Activated T-helper 1 cell treated with anti-CD3 and anti-CD28 coated beads, Interleukin-12 subunit alpha, Interleukin-12 subunit beta, Interleukin-2, Interleukin-4 antibody, amounts not matched to agents 30 ng/mL and 10 ng/mL and 1 ng/mL, durations not matched to agents 14 hours and 24 hours and 36 hours (primary cell): ENCODE measurements at places on chromosomes 1 and 21. TPM values are rescaled to one million over a fixed set of nuclear protein-coding genes. Genes with fewer than 3 reads are reported as not detected.
A peak's percentile ranks its signal among the peaks of the same experiment; 100 is the strongest.

DNA sequence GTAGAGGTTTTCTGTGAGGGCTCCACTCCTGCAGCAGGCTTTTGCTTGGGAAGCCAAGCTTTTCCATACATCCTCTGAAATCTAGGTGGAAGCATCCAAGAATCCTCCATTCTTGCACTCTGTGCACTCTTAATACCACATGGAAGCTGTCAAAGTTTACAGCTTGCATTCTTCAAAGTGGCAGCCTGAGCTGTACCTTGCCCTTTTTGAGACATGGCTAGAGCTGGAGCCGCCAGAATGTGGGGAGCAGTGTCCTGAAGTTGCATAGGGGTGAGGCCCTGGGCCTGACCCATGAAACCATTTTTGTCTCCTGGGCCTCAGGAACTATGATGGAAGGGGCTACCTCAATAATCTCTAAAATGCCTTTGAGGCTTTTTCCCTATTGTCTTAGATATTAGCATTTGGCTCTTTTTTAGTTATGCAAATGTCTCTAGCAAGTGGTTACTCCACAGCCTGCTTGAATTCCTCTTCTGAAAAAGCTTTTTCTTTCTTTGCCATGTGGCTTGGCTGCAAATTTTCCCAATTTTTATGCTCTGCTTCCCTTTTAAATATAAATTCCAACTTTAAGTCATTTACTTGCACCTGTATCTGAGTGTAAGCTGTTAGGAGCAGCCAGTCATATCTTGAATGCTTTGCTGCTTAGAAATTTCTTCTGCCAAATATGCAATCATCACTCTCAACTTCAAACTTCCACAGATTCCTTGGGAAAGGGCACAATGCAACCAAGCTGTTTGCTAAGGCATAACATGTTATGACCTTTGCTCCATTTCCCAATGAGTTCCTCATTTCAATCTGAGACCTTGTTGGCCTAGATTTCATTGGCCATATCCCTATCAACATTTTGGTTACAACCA is 92.1 kb upstream of the ARTN start:
- no peak overlapping the region for H3K4me3 ChIP-seq
- H3K27ac ChIP-seq: no peak overlapping the region
- peaks cover 9% of the 10 kb centered on the region for H3K4me1 ChIP-seq
- no peaks in the 10 kb centered on the region for H3K27me3 ChIP-seq
- no peak for DNase-seq
- peaks cover 25% of the 10 kb centered on the region for H3K36me3 ChIP-seq

DNA sequence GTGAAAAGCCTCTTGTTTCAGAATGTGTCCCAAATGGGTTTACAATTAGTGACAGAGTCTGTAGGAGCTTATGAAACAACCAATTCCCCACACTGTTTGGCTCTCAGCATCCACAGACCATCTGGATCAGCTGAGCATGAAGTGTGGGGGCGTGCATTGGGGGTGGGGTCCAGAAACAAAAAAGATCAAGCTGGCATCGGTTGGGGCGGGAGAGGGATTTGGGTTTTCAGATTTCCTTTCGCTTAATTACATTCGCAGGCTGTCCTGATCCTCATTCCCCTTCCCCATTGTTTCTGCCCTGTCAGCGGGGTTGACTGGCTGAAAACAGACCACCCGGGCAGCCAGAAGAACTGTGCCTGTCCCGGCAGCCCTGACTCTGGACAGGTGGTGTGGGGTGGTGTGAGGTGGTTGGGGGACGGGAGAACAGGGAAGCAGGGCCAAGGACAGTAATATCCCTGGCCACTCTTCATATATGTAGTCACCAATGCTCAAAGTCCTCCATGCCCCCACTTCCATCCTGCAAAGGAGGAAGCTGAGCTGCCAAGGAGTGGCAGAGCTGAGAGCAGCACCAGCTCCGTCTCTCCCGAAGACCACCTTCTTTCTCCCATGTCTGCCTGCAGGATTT is 92.0 kb downstream of the IER5 start:
- H3K4me1 ChIP-seq: peaks cover 11% of the 10 kb centered on the region
- peaks cover 28% of the 10 kb centered on the region for H3K27me3 ChIP-seq
- no peak overlapping the region for H3K4me3 ChIP-seq
- no peak for DNase-seq
- peak overlapping the region; percentile 5 for H3K27ac ChIP-seq
- no peaks in the 10 kb centered on the region for H3K36me3 ChIP-seq

- peak overlapping the region; percentile 80 for H3K27ac ChIP-seq
- H3K4me3 ChIP-seq: peak overlapping the region; percentile 83
- H3K4me1 ChIP-seq: peaks cover 17% of the 10 kb centered on the region
- H3K27me3 ChIP-seq: no peaks in the 10 kb centered on the region
- H3K36me3 ChIP-seq: peaks cover 3% of the 10 kb centered on the region
Measured at GRCh38 chr1:1677718-1678580, 14.6 kb downstream of the SLC35E2B start.

DNA sequence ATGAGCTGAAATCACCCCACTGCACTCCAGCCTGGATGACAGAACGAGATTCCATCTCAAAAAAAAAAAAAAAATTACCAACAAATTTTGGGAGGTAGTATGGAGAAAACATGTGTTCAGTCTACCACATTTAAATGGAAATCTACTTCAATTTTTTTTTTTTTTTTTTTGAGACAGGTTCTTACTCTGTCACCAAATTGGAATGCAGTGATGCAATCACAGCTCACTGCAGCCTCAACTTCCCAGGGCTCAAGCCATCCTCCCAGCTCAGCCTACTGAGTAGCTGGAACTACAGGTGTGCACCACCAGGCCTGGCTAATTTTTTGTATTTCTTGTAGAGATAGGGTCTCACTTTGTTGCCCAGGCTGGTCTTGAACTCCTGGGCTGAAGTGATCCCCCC is 82.1 kb downstream of the GFI1 start:
- DNase-seq: no peak
- no peak overlapping the region for H3K4me3 ChIP-seq
- H3K27ac ChIP-seq: no peak overlapping the region
- no peaks in the 10 kb centered on the region for H3K27me3 ChIP-seq

DNA sequence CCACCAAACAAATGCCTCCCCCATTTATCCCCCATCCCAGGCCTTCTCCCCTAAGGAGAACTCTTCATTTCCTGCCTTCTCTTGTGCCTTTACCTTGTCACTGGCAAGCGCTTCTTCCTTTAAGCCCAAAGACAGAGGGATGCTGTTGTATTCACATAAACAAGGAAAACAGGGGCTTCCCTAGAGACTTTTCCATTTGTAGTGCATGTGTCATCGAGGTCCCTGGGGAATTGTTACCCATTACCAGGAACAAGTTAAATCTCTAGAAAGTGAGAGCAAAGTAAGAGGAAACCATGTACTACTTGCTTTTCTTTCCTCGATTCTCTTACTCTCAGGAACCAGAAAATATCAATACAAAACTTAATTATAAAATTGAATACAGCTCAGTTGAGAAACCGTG is 114.4 kb upstream of the DPT start:
- H3K27ac ChIP-seq: no peak overlapping the region
- H3K4me1 ChIP-seq: no peaks in the 10 kb centered on the region
- no peaks in the 10 kb centered on the region for H3K36me3 ChIP-seq
- H3K27me3 ChIP-seq: peaks cover 4% of the 10 kb centered on the region
- no peak for DNase-seq
- no peak overlapping the region for H3K4me3 ChIP-seq

DNA sequence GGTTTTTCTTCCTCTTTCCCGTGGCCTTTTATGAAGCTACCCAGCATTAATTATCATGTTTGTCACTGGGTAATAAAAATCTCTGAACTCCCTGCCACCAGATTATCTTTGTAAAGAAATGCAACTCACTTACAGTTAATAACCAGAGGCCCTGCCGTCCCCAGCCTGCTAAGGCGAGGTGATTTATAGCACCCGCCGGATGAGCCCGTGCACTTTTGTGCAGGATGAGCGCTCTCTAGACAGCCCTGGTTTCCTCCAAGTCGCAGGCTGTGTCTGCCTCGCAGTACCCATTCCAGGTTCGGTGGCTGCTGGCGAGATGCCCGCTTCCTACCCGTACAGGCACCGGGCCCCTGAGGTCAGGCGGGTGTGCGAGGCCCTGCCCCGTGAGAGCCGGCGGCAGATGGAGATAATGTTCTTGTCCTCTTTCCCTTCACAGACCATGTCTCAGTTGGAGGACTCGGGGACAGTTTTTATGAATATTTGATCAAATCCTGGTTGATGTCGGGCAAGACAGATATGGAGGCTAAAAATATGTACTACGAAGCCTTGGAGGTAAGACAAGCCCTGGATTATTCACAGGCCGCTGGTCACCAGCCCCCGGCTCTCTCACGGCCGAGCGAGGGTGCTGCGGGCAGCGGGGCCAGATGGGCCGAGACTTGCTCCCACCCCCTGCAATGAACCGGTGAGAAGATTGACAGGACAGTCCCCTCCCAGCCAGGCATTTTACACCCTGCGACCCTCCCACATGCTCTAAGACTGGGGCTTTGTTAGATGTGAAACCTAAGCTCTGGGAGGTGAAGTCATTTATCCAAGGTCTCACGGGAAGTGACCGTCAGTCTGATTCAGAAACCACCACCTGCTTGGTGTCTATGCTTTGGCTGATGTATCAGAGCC is 28.5 kb upstream of the SELENON start:
- H3K27ac ChIP-seq: no peak overlapping the region
- H3K4me3 ChIP-seq: no peak overlapping the region
- DNase-seq: no peak
- peaks cover 2% of the 10 kb centered on the region for H3K36me3 ChIP-seq
- H3K4me1 ChIP-seq: peaks cover 29% of the 10 kb centered on the region

DNA sequence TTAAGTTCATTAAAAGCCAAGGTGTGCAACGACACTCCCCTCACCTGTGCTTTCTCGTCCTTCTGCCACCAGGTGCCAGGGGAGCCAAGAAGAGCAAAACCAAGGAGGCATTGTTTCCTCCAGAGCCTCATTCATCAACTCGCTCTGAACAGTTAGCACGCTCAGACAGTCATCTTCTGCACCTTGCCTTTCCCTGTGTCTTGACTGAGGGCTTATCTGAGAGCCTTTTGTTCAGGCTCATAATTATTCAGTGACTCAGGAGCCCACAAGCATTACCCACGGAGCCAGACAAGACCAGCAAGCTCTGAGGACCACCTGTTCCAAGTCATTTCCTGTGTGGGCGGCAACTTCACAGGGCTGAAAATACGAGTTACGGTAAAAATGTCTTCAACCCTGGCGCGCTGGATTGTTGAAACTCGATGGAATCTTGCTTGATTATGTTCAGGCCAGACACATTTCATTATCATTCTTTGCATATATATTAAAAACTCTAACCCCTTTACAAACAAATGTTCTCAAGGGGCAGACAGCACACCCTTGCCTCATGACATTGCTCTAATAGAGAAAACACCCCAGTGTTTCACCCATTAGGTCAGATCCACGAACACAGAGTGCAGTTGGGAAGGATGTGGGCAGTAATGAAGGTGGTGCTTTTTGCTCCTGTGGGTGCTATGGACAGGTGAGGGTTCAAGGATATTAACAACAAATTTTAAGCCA is 89.7 kb upstream of the RUNX1 start:
- H3K36me3 ChIP-seq: peaks cover 2% of the 10 kb centered on the region
- peaks cover 27% of the 10 kb centered on the region for H3K4me1 ChIP-seq
- H3K4me3 ChIP-seq: peak overlapping the region; percentile 62

DNA sequence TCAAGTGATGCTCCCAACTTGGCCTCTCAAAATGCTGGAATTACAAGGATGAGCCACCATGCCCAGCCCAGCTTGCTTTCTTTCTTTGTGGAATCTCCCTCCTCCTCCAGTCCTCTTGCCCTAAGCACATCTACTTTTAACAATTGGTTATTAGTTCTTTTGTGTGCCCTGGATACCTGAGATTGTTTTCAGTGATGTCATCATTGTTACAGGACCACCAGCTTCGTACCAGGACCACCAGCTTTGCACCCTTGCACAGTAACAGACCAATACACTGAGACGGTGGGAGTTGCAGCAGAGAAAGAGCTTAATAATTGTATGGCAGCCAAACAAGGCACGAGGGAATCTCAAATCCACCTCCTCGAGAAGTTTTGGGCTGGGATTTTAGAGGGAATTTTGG is 71.3 kb downstream of the CNIH3 start:
- H3K4me1 ChIP-seq: peaks cover 6% of the 10 kb centered on the region
- DNase-seq: no peak
- no peak overlapping the region for H3K4me3 ChIP-seq
- no peaks in the 10 kb centered on the region for H3K36me3 ChIP-seq
- no peak overlapping the region for H3K27ac ChIP-seq
- peaks cover 7% of the 10 kb centered on the region for H3K27me3 ChIP-seq

- no peaks in the 10 kb centered on the region for H3K36me3 ChIP-seq
- H3K27me3 ChIP-seq: no peaks in the 10 kb centered on the region
- H3K4me3 ChIP-seq: no peak overlapping the region
- no peak for DNase-seq
- H3K27ac ChIP-seq: no peak overlapping the region
Measured at GRCh38 chr1:22365331-22366295, 86.0 kb upstream of the ZBTB40 start.

GRCh38 chr21:44090325-44090724 is 16.9 kb upstream of the PWP2 start:
- DNase-seq: no peak
- peaks cover 64% of the 10 kb centered on the region for H3K36me3 ChIP-seq
- H3K27me3 ChIP-seq: no peaks in the 10 kb centered on the region
- peak overlapping the region; percentile 66 for H3K4me3 ChIP-seq

GRCh38 chr1:215566556-215567490 is at the start of gene KCTD3:
TSS of gene KCTD3 (plus strand) at chr1:215567304. CDS start at chr1:215567686, 382 bp downstream.
- peaks cover 34% of the 10 kb centered on the region for H3K4me1 ChIP-seq
- peak; percentile 25 for DNase-seq
- peaks cover 11% of the 10 kb centered on the region for H3K27me3 ChIP-seq

DNA sequence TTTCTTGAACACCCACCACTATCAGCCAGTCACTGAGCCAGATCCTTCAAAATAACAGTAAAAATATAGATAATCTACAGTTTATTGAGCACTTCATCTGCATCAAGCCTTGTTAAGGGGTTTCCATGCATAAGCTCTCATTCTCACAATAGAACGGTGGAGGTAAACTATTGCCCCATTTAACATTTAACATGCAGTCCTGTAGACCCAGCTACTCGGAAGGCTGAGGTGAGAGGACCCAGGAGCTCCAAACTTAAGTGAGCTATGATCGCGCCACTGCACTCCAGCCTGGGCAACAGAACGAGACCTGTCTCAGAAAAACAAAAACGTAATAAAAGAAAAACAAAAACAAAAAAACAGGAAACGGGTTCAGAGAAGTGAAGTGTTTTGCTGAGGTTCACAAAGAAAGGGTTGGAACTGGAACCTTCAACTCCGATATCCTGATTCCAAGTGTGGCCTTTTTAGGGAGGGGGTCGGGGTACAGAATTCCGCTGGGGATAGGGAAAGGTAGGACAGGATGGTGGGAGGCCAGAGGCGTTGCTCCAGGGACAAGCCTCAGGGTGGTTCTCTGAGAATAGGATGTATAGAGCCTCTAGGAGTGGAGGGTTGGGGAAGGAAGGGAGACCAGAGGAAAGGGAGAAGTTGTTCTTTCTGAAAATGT is 11.6 kb upstream of the SESN2 start:
- H3K36me3 ChIP-seq: no peaks in the 10 kb centered on the region
- no peak for DNase-seq
- peaks cover 58% of the 10 kb centered on the region for H3K4me1 ChIP-seq
- H3K27ac ChIP-seq: peak overlapping the region; percentile 95
- H3K27me3 ChIP-seq: no peaks in the 10 kb centered on the region

Gene CELA2B
- total RNA-seq: not detected in 2 replicates

Gene PDPN
- not detected in 2 replicates for total RNA-seq

Gene F3
- 0.16 and 0.32 TPM in 2 replicates for total RNA-seq

Gene RXFP4
- 0.16 TPM in 1 of 2 replicates, not detected in the other for total RNA-seq
